ENCODE measurements at places on chromosomes 16 and 17. TPM values are rescaled to one million over a fixed set of nuclear protein-coding genes. Genes with fewer than 3 reads are reported as not detected.

GRCh38 chr16:54284319-54284930 lies 2.2 kb downstream of the IRX3 start:
- H3K4me1 ChIP-seq = no peaks in the 10 kb centered on the region
- H3K4me3 ChIP-seq = peak overlapping the region; percentile 78

The HOXB4 gene
- 0.55 TPM for polyA plus RNA-seq

GRCh38 chr16:17245776-17246175 lies 225.0 kb downstream of the XYLT1 start:
- DNase-seq = no peak
- H3K4me3 ChIP-seq = no peak overlapping the region
- H3K27ac ChIP-seq = no peak overlapping the region
- H3K27me3 ChIP-seq = no peaks in the 10 kb centered on the region
- no peaks in the 10 kb centered on the region for H3K4me1 ChIP-seq

DNA sequence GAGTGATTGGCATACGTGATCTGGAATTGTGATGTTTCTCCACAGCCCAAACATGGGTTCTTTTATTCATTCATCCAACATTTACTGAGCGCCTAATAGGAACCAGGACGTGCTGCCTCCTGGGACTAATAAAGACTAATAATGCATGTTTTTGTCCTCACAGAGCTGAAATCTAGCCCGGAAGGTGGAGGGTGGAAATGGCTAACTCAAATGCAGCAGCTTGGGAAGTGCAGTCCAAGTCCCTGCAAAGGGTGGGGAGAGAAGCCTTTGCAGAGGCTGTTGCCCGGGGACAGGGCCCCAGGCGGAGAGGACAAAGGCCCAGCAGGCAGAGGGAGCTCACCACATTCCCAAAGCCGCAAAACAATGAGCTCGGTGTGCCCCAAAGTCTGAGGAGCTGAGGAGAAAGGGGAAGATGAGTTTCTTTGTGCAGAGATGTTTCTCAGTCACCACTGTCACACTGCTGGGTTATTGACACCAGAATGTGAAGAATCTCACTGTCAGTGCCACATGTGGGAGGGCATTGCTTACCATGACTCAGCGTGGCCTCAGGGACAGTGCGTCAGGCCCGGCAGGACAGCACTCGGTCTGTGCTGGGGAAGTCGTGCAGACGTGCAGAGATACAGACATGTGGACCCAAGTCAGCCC lies 118.2 kb upstream of the CHMP6 start:
- no peaks in the 10 kb centered on the region for H3K36me3 ChIP-seq
- DNase-seq = peak; percentile 77
- peak overlapping the region; percentile 77 for H3K27ac ChIP-seq
- H3K27me3 ChIP-seq = no peaks in the 10 kb centered on the region
- H3K4me3 ChIP-seq = no peak overlapping the region

The SPOP gene
- polyA plus RNA-seq = 31.2 TPM

DNA sequence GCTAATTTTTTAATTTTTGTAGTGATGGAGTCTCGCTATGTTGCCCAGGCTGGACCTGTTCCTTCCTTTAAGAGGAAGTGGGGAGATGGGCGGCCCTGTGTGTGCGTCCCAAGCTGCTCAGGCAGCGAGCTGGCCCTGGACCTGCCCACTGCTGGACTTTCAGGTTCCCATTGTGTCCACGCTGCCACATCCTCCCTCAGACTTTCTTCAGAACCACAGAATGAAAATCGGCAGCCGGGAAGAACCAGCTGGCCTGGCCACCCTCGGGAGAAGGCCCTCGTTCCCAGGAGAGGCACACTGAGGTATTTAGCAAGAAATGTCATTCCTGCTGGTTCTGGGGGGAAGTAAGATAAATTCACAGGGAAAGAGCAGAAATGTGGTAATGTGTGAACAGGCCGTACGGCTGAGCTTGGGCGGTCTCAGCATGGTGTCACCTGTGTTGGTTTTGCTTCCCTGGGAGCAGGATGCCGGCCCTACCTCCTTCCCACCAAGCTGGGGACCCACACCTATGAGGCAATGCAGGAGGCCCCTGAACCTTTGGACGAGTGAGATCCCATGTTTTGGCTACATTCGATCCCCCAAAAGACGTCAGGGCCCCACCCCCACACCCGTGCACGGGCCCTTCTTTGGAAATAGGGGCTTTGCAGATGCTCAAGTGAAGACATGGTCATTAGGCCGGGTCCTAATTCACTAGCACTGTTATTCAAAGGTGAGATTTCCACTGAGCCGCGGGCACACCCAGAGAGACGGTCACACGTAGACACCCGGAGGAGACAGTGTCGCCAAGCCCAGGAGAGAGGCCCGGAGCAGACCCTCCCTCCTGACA lies 35.9 kb upstream of the ZNF469 start:
- peak; percentile 4 for DNase-seq
- H3K4me1 ChIP-seq = no peaks in the 10 kb centered on the region
- H3K4me3 ChIP-seq = no peak overlapping the region
- H3K27me3 ChIP-seq = peaks cover 2% of the 10 kb centered on the region

- no peak overlapping the region for H3K4me3 ChIP-seq
- H3K27ac ChIP-seq = no peak overlapping the region
- no peak for DNase-seq
These were observed 6.5 kb upstream of the CARD14 start for GRCh38 chr17:80163336-80163735.

DNA sequence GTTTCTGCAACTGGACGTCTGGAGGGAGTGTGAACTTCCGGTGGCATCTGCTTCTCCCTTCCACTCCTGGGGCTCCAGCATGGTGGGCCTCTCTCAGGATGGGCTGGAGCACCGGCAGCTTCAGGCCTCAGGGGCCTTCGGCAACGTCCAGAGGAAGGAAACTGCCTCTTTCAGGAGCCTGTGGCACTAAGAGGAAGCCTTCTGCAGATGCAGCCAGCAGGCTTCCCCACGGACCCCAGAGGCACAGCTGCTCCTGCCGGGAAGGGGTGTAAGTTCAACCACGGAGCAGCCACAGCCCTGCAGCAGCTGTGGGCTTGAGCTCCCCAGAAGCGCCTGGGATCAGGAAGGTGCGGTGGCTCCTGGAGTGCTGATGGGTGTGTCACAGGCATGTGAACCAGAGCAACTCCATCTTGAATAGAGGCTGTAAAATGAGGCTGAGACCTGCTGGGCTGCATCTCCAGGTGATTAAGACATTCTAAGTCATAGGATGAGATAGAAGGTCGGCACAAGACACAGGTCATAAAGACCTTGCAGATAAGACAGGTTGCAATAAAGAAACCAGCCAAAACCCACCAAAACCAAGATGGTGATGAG lies 50.8 kb upstream of the KLHDC4 start:
- no peak for DNase-seq
- H3K4me1 ChIP-seq = no peaks in the 10 kb centered on the region
- H3K27ac ChIP-seq = no peak overlapping the region
- H3K36me3 ChIP-seq = no peaks in the 10 kb centered on the region
- no peak overlapping the region for H3K4me3 ChIP-seq
- no peaks in the 10 kb centered on the region for H3K27me3 ChIP-seq

DNA sequence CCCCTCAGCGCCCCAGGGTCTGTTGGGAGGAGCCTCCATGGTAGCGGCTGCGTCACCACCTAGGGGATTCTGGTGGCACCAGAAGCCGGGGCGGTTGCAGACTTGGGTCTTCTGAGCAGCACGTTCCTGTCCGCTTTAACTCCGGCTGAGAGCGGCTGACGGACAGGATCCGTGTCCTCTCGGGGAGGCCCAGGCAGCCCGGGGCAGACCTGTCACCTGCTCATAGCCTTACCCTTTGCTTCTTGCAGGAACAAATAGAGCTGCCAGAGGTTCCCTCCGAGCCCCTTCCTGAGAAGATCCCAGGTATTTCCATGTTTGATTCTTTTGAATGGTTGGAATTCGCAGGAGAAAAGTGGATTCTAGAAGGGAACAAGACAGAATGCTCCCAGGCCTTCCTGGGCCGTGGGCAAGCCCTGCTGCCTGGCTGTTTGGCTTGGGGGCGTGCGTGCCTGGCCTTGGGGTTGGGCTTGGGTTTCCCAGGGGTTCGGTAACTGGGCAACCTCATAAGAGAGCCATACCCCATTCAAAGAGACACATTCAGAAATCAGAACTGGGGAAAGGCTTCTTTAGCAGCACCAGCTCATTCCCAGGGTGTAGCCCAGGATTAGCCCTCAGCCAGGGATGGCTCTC lies 6.6 kb downstream of the CHMP6 start:
- no peaks in the 10 kb centered on the region for H3K27me3 ChIP-seq
- H3K4me3 ChIP-seq = no peak overlapping the region
- no peak overlapping the region for H3K27ac ChIP-seq
- H3K36me3 ChIP-seq = no peaks in the 10 kb centered on the region
- peaks cover 26% of the 10 kb centered on the region for H3K4me1 ChIP-seq

The SLC25A39 gene
- polyA plus RNA-seq = 42.4 TPM

GRCh38 chr17:77637818-77638575 lies 320.5 kb upstream of the TNRC6C start:
- H3K27me3 ChIP-seq = peaks cover 3% of the 10 kb centered on the region
- H3K4me3 ChIP-seq = no peak overlapping the region
- no peak for DNase-seq
- no peaks in the 10 kb centered on the region for H3K36me3 ChIP-seq

DNA sequence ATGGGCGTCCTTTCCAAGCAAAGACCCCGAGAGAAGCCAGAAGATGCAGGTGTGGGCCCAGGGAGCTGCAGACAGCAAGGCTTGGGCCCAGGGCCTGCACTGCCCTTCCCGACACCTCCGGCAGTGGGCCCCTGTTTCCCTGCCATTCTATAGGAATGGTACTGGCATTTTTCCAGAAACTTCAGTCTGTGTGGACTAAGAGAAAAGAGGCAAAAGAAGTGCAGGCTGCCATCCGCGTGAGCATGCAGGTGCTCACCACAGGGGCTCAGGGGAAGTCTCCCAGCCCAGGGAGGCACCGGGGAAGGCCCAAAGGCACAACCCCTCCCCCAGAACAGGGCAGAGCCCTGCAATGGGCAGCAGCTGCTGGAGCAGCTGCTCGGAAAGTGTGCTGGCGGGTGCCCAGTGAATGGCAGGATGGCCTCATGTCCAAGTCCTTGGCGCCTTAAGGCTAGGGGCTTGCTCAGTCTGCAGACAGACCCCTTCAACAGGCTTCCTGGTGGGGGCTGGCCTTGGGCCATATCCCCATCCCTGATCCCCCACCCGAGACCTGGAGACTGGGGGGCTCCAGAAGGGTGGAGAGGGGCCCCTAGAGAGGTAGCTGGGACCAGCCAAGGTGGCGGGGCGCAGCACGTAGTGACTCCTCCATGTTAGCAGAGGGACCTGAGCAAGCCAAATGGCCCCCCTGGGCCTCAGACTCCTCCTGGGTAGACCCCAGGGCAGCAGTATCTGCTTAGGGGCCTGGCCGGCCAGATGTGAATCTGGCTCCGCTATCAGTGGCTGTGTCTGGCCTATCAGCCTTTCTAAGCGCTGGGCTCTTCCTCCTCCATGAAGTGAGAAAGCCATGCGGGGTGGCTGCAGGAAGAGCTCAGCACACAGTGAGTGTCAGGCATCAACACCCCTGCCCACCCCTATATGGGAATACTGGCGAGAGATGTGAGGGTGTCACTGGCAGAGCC lies 6.7 kb upstream of the TPPP3 start:
- peaks cover 28% of the 10 kb centered on the region for H3K4me1 ChIP-seq
- no peak overlapping the region for H3K4me3 ChIP-seq
- H3K36me3 ChIP-seq = no peaks in the 10 kb centered on the region
- peak; percentile 41 for DNase-seq

DNA sequence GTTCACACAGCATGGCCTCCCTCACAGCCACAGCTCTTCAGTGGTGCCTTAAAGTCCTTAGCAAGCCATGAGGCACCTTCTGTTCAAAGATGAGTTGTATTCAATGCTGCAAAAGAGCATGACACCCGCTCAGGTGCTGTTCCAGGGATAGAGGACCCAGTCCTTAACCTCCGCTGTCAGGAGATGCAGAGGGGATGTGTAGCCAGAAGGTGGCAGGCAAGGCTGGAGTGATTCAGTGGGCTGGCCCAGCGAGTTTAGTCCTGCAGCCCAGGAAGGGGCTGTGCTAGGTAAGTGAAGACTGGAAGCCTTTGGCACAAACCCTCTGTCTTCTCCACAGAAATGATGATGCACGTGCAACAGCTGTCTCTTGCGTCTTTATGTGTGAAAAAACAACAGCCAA lies 25.0 kb upstream of the ADAM11 start:
- H3K27me3 ChIP-seq = no peaks in the 10 kb centered on the region
- H3K4me3 ChIP-seq = no peak overlapping the region
- no peak for DNase-seq
- no peak overlapping the region for H3K27ac ChIP-seq
- H3K36me3 ChIP-seq = no peaks in the 10 kb centered on the region

The TMEM235 gene
- polyA plus RNA-seq = not detected

The GRAPL gene
- 0.74 TPM for polyA plus RNA-seq

- no peaks in the 10 kb centered on the region for H3K27me3 ChIP-seq
- no peak overlapping the region for H3K27ac ChIP-seq
- H3K4me3 ChIP-seq = no peak overlapping the region
- no peaks in the 10 kb centered on the region for H3K36me3 ChIP-seq
These were observed 41.0 kb downstream of the LYRM1 start for GRCh38 chr16:20941636-20941926.

DNA sequence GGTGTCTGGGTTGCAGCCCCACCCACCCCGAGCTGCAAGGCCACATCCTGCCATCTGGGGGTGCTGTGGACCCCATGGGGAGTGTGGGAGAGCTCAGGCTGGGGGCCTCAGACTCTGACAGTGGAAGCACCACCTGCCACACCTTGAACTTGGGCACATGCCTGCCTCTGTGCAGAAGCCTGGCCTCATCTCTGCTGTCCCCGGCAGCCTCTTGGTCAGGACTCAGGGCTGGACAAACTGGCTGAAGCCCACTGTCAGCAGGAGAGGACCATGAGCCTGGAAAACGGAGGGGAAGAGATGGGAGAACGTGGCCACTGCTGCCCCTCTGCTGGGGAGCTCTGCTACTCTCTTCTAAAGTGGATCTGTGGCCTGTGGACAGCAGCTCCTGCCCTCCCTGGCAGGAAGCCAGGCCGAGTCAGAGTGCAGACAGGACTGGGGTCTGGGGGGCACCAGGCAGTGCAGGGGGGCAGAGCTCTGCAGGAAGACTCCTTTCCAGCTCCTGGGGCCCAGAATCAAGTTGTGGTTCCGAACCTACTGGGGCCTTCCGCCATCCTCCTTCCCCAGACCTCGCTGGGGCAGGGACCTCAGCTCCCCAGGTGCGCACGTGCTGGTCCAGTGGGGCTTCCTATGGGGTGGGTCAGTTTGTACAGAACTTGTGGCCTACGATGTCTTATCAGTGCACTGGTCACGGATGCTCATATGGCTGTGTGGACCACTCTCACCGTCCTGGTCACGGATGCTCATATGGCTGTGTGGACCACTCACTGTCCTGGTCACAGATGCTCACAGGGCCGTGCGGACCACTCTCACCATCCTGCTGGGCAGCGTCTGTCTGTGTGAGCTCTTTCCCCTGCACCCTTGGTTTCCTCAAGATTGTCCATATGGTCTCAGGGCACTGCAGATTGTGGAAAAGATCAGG lies 207.7 kb downstream of the LAT start:
- H3K27ac ChIP-seq = no peak overlapping the region
- H3K4me3 ChIP-seq = no peak overlapping the region
- H3K4me1 ChIP-seq = no peaks in the 10 kb centered on the region
- no peak for DNase-seq
- no peaks in the 10 kb centered on the region for H3K27me3 ChIP-seq

Data from psoas muscle (tissue), 8 donors.